Lower leg skin (tissue), 4 donors: ENCODE measurements at places on chromosomes 11 and 22. TPM values are rescaled to one million over a fixed set of nuclear protein-coding genes. Genes with fewer than 3 reads are reported as not detected.

Gene SPON1
- total RNA-seq: 5.3 TPM

Gene SHANK3
- 4.0 TPM for total RNA-seq

GRCh38 chr11:316891-317301 lies 3.1 kb downstream of the IFITM1 start:
- DNase-seq: no peak

- DNase-seq: no peak
Observed at GRCh38 chr22:40951795-40952605, 822 bp downstream of the RBX1 start.

DNA sequence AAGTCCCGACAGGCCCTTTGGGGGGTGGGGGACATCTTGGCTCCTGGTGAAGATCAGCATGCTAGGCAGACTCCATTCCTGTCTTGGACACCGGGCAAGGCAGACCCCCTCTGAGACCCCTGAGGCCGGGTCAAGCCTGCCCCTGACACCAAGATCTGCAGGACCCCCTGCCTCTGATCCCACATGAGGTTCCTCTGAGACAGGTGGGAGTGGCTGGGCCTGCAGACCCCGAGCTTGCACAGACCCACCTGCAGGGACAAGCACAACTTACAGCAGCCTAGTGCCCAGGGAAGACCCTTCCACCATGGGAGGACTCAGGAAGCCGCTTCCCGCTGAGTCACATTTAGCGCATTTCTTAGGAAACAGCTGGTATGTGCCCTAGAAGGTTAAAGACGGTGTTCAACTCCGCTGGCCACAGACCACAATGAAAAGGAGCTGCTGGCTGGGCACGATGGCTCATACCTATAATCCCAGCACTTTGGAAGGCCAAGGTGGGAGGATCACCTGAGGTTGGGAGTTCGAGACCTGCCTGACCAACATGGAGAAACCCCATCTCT lies 15.5 kb downstream of the ARVCF start:
- DNase-seq: no peak

- DNase-seq: no peak
Observed at GRCh38 chr11:64060861-64061444, 25.2 kb downstream of the FLRT1 start.
